ENCODE measurements at places on chromosomes 2 and 18.
A peak's percentile ranks its signal among the peaks of the same experiment; 100 is the strongest.

DNA sequence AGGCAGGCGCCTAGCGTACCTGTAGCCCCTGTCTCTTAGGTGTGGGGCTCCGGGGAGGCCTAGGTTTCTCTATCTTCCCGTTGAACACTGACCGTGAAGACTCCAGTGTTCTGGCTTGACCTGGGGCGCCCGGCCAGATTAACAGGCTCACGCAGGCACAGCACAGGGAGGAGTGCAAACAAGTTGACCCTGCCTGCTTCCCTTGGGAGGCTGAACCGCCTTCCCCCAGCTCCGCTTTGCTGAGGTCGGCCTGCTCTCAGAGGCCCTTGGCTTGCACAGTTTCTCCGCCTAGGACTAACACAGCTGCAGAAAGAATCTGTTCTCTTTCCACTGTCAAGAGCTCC, 567 bp downstream of the PCYOX1 start:
- peak; percentile 16 for DNase-seq

GRCh38 chr2:54535599-54536195, 79.6 kb downstream of the SPTBN1 start:
- no peak for DNase-seq

GRCh38 chr2:217166241-217166850, 306.5 kb upstream of the TNP1 start:
- DNase-seq = peak; percentile 46

DNA sequence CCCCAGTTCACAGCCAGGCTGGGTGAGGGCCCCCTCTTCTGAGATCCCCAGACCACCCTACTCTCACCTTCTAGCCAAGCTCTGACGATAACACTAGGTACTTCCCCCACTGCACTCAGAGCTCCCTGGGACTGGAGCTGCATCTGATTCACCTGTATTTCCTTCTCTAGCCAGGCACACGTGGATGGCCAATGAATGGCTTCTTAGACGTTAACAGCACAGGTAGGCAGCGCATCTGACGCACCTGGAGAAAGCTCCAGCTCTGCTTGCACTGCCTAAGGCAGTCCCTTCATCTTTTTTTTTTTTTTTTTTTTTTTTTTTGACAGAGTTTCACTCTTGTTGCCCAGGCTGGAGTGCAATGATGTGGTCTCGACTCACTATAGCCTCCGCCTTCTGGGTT, 48.1 kb downstream of the GALNT14 start:
- DNase-seq = no peak

- peak; percentile 3 for DNase-seq
Measured at GRCh38 chr2:81481994-81482368, 1177.4 kb upstream of the LRRTM1 start.

DNA sequence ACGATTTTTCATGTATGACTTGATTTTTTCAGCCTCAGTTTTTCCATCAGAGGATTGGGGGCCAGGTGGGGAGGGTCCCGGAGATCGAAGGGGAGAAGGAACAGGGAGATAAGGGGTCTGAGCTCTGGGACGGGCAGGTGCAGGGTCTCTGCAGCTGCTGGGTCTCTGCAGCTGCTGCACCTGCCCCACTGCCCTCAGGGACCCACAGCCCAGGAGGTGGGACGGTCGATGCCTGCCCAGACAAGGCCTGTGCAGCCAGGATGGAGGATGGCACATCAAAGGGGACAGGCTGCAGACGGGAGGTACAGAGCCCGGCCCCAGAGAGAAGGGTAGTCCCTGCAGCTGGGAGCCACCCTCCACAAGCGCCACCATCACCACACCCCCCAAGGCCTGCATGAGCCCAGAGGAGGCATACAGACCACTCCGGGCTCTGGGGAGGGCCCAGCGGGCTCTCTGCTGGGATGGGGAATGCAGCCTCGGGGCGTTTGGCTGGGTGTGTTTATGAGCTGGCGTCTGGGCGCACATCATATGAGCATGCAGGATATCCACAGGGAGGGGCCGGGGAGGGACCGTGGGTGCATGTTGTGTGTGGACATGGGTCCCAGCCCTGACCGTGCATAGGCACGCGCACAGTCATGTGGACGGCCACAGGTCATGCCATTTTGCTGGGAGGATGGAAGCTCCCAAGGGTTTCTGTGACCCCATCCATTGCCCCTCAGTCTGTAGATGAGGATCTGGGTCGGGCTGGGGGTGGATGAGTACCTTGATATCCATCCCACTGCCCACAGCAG, 34.9 kb upstream of the GPC1 start:
- no peak for DNase-seq

DNA sequence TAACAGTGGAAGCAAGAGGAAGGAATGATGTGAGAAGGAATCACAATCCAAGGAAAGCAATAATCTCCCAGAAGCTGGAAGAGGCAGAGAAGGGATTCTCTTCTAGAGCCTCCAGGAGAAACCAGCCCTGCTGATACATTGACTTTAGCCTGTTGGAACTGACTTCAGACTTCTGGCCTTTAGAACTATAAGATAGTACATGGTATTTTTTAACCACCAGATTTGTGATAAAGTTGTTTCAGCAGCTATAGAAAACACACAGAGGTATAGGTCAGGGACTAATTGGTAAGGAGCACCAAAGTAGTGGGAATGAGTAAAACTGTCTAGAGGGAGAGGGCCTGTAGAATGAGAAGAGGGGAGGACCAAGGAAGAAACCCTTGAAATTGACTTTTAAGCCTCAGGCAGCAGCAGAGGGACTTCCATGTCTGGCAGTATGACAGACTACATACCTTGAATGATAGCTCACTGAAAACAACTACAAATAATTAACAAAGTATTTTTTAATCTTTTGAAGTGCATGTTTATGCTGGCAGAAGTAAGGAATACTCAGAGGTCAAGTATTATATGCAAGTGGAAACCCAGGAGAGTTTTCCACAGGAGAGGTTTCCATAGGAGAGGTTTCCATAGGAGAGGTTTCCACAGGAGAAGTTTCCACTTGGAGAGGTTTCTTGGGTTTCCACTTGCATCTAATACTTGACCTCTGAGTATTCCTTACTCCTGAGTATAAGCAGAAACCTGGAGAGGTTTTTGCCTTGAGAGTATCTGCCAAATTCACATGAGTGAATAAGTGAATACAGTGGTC, 33.8 kb upstream of the TMEM17 start:
- peak; percentile 16 for DNase-seq

GRCh38 chr2:96685577-96686459, 43.3 kb downstream of the FER1L5 start:
- peak; percentile 13 for DNase-seq

- DNase-seq = peak; percentile 53
Measured at GRCh38 chr2:39723946-39724827, 54.9 kb downstream of the THUMPD2 start.

DNA sequence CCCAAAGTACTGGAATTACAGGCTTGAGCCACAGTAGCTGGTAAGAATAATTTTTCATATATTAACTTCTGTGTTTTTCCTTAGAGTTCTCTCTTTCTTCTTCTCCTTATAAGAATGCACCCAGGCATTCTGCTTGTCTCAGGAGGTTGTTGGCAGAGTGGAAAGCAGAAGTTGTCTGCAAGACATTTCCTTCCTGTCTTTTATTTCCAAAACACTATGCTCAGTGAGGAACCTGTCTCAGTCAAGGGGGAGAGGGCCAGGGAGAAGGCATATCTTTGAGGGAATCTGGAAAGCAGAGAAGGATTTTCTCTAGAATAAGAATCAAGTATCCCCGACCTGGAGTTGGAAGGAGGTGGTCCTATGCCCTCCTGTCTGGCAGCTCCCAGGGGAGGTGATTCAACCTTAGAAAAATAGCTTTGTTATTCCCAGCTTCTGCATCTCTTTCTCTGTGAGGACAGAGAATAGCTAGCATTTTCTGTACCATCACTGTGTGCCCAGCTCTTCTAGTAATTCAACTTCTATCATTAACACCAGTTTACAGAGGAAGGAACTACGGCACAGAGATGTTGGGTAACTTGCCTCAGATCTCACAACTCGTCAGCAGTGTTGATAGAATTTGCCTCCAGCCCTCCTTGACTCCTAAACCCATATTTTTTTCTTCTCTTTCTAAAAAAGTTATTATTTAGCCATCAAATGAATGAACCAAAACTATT, 3.8 kb upstream of the LPIN2 start:
- peak; percentile 46 for DNase-seq

DNA sequence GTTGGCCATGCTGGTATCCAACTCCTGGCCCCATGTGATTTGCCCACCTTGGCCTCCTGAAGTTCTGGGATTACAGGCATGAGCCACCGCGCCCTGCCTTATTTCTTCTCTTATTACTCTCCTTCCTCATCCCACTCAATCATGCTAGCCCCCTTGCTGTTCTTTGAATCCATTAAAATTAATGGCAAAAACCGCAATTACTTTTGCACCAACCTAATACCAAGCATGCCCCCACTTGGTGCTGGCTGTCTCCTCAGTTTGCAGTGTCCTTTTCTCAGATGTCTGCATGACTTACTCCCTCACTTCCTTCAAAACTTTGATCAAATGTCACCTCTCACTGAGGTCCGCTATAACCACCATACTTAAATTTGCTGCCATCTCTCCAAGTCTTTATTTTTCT, 34.6 kb downstream of the DYTN start:
- no peak for DNase-seq

DNA sequence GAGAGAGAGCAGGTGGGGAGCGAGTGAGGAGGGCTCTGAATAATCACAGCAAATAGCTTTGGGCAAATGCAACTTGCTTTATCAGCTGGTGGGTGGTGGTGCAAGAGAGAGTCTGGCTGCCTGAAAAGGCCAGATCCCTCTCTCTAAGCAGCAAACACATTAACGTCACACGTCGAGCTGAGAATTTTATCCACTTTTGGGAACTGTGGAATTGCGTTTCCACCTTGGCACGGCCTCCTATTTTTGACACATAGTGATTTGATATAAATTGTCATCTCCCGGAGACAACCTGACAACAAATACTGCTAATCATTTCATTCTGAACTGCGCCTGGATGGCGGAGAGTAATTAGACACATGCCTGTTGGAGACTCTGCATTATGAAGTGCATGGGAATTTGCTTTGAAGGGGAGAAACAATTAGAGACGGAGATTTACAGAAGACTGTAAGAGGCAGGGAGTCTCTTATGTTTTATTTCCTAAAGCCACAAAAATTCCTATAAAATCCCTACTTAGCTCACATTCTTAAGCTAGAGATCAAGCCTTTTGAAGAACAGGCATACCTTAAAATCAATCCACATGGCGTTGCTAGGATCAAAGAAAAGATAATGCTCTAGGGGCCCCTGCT, 634.1 kb downstream of the TDRD15 start:
- no peak for DNase-seq

DNA sequence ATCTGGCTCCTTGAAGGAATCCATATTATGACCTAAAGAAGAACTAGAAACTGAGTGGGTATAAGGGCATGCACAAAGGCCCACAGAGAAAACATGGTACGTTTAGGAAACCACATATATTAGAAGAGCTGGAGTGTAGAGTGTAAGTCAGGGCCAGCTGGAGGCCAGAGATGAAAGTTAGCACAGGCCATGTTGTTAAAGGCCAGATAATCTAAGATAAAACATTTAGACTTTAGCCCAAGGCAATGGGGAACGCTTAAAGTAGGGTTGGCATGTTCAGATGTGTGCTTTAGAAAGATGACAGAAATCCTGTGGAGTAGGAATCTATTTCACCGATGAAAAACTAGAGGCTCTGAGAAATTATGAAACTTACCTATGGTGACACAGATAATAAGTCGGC, 229.1 kb upstream of the NRP2 start:
- DNase-seq = no peak

DNA sequence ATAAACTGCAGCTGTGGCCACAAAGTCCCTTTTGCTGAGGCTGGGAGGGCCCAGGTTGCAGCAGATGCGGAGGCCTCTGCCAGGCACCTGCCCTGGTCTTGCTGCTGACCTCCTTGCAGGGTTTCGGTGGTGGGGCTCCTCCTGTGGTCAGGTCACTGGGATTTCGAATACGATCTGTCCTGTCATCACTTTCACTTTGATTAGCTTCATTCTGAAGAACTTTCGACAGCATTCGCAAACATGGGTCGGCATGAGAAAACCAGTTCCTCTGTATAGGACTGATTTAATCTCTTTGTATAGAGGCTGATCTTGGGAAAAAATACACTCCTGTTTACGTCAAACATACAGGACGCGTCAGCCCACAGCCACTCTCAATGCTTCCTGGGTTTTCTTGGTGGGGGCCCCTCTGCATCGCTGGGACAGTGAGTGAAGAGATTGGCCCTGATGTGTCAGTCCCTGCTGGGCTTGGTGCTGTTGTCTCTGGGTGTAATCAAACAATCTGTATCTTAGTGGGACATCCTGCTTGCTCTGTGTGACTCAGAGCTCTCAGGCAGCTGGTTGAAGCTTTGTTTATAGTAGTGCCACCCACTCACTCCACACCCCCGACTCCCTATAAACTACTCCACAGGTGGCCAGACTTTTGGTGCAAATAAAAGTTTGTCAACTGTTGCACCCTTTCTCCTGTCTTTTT, 209.4 kb upstream of the CXCR4 start:
- peak; percentile 11 for DNase-seq

DNA sequence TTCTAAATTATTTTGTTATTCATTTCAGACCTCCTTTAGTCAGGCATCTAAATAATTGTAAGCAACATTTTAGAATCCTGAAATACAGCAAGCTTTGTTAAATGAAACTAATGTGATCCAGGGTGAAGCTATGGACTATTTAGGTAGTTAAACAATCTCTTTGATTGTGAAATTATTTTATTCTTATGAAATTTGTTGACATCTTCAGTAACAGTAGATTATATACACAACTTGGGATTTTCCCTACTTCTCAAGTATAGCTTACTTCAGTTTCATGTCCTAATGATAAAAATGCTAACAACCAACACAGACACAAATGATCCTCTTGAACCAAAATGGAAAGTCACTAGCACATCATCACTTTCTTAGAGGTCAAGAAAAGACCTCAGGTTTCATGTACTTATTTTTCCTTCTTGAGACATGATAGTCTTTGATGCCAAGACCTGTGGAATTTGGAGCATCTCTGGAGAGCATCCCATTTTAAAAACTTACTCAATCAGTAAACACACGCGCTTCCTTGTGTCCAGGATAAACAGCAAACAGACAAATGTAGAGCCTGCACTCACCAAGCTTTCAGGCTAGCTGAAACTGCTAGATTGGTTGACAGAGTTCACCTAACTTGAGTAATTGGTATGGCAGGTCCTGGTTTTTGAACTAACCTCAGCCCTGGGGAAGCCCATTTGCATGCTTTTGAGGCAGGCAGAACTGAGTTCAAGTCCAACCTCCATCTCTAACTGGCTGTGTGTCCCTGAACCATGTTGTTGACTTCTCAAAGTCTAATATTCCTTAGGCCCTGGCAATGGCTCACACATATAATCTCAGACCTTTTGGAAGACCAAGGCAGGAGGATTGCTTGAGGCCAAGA, 47.8 kb downstream of the KCTD18 start:
- no peak for DNase-seq

GRCh38 chr2:6290217-6291015, 575.3 kb downstream of the CMPK2 start:
- DNase-seq = no peak

GRCh38 chr2:98489486-98489885, 44.8 kb downstream of the INPP4A start:
- DNase-seq = no peak
